NCI-H2171 (cell line): ENCODE measurements at places on chromosomes 5 and 9.

- no peak for DNase-seq
These were observed 548.6 kb upstream of the TLE4 start for GRCh38 chr9:79023134-79023580.

GRCh38 chr9:79581794-79582193 lies 10.0 kb downstream of the TLE4 start:
- DNase-seq = no peak

- DNase-seq = no peak
These were observed 48.6 kb downstream of the RGS3 start for GRCh38 chr9:113511856-113512761.

DNA sequence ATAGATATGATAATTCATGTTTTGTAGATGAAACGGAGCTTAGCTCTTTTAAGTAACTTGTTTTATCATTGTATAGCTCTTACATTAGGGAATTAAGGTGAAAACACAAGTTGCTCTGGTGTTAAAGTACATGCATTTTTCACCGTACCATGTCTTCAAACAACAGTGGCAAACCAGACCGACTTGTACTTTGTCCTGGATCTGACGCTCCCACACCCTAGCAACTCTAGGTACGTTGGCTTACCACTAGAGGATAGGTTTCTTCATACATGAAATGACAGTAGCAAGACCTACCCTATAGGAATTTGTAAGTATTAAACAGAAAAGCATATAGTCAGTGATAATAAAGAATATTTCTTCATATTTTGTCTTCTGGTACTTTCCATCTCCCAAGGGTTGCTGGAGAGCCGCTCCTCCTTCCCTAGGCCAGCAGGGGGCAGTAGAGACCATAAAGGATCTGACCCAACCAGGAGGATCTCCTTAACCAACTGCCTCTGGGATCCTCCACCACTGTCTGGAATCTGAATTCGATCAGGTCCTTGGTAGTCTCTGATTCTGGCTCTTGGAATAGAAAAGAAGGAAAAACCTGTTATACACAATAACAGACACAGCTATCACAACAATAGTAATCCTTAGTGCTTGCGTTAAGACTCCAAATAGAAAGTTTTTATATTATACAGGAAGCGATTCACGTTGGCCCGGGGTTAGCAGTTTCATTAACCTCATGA lies 136.7 kb downstream of the CAVIN4 start:
- peak; percentile 42 for DNase-seq

GRCh38 chr9:124033348-124033747 lies 21.8 kb downstream of the LHX2 start:
- no peak for DNase-seq

GRCh38 chr9:34035656-34036055 lies 13.0 kb downstream of the UBAP2 start:
- DNase-seq = no peak
